ENCODE measurements at places on chromosomes 6 and 20. TPM values are rescaled to one million over a fixed set of nuclear protein-coding genes. Genes with fewer than 3 reads are reported as not detected.
A peak's percentile ranks its signal among the peaks of the same experiment; 100 is the strongest.

- no peak overlapping the region for H3K27ac ChIP-seq
- no peaks in the 10 kb centered on the region for H3K4me1 ChIP-seq
- DNase-seq, result no peak
- H3K27me3 ChIP-seq, result no peaks in the 10 kb centered on the region
Observed at GRCh38 chr6:137093183-137094069, 48.7 kb upstream of the IL20RA start.

GRCh38 chr6:72649032-72649984, 27.4 kb downstream of the KCNQ5 start:
- H3K36me3 ChIP-seq, result no peaks in the 10 kb centered on the region
- DNase-seq, result no peak
- H3K27ac ChIP-seq, result peak overlapping the region; percentile 58
- no peak overlapping the region for H3K4me3 ChIP-seq
- no peaks in the 10 kb centered on the region for H3K4me1 ChIP-seq

GRCh38 chr6:155352811-155353210, 38.5 kb upstream of the TFB1M start:
- no peak for DNase-seq
- no peak overlapping the region for H3K27ac ChIP-seq
- no peak overlapping the region for H3K4me3 ChIP-seq
- no peaks in the 10 kb centered on the region for H3K4me1 ChIP-seq

Gene PERP
- total RNA-seq, result 14.5 TPM

Gene PRSS16
- total RNA-seq, result not detected

GRCh38 chr6:106188104-106188794, 102.1 kb downstream of the PRDM1 start:
- H3K36me3 ChIP-seq, result no peaks in the 10 kb centered on the region
- no peak overlapping the region for H3K27ac ChIP-seq
- no peaks in the 10 kb centered on the region for H3K4me1 ChIP-seq
- H3K4me3 ChIP-seq, result no peak overlapping the region

GRCh38 chr6:158783851-158784250, 35.3 kb downstream of the EZR start:
- no peaks in the 10 kb centered on the region for H3K4me1 ChIP-seq
- no peak for DNase-seq
- peaks cover 52% of the 10 kb centered on the region for H3K36me3 ChIP-seq
- H3K27ac ChIP-seq, result no peak overlapping the region
- H3K4me3 ChIP-seq, result no peak overlapping the region
- no peaks in the 10 kb centered on the region for H3K27me3 ChIP-seq
